CD4-positive, alpha-beta T cell (primary cell): ENCODE measurements at places on chromosomes 5 and 9. TPM values are rescaled to one million over a fixed set of nuclear protein-coding genes. Genes with fewer than 3 reads are reported as not detected.

Gene GPX3
- total RNA-seq, result 0.58 TPM

Gene PCDHB16
- total RNA-seq, result not detected

Gene CSF2
- not detected for total RNA-seq

Gene COX7C
- 467 TPM for total RNA-seq

Gene NUTM2G
- not detected for total RNA-seq

Gene SUSD1
- 5.3 TPM for total RNA-seq

Gene IER5L
- 5.6 TPM for total RNA-seq

Gene ORM2
- total RNA-seq, result not detected

Gene TESK1
- total RNA-seq, result 18.6 TPM

Gene OR13D1
- total RNA-seq, result not detected

Gene PRRX2
- total RNA-seq, result not detected

Gene CKMT2
- 0.17 TPM for total RNA-seq

Gene TOR2A
- 8.2 TPM for total RNA-seq

Gene MINAR2
- not detected for total RNA-seq

Gene SLC34A3
- not detected for total RNA-seq

Gene PTGDS
- total RNA-seq, result 40.6 TPM

Gene PCDHGA10
- total RNA-seq, result not detected

Gene SSNA1
- total RNA-seq, result 30.5 TPM

Gene GRM6
- not detected for total RNA-seq

Gene INIP
- total RNA-seq, result 9.1 TPM

Gene ARHGEF39
- 0.08 TPM for total RNA-seq

Gene IFNK
- not detected for total RNA-seq

Gene SHISAL2B
- total RNA-seq, result not detected

Gene CDKN2B-AS1
- total RNA-seq, result 0.30 TPM

Gene CACFD1
- 3.8 TPM for total RNA-seq

Gene SURF6
- 15.1 TPM for total RNA-seq

Gene PNPLA7
- total RNA-seq, result 7.8 TPM

Gene IL13
- not detected for total RNA-seq
